ENCODE measurements at places on chromosomes 12 and 14.

- DNase-seq, result no peak
- H3K4me3 ChIP-seq, result no peak overlapping the region
- H3K4me1 ChIP-seq, result no peaks in the 10 kb centered on the region
- peaks cover 3% of the 10 kb centered on the region for H3K36me3 ChIP-seq
- no peaks in the 10 kb centered on the region for H3K27me3 ChIP-seq
These were observed 58.0 kb downstream of the LGMN start for GRCh38 chr14:92690171-92691011.

- H3K4me1 ChIP-seq, result peaks cover 11% of the 10 kb centered on the region
- no peak overlapping the region for H3K27ac ChIP-seq
- no peak for DNase-seq
- H3K4me3 ChIP-seq, result peak overlapping the region; percentile 10
- H3K27me3 ChIP-seq, result peaks cover 7% of the 10 kb centered on the region
These were observed 31.6 kb downstream of the AK7 start for GRCh38 chr14:96423446-96424108.

- H3K27ac ChIP-seq, result no peak overlapping the region
- no peak for DNase-seq
- no peaks in the 10 kb centered on the region for H3K27me3 ChIP-seq
- H3K4me1 ChIP-seq, result no peaks in the 10 kb centered on the region
- H3K36me3 ChIP-seq, result no peaks in the 10 kb centered on the region
These were observed 108.2 kb downstream of the STXBP6 start for GRCh38 chr14:24941719-24942118.

DNA sequence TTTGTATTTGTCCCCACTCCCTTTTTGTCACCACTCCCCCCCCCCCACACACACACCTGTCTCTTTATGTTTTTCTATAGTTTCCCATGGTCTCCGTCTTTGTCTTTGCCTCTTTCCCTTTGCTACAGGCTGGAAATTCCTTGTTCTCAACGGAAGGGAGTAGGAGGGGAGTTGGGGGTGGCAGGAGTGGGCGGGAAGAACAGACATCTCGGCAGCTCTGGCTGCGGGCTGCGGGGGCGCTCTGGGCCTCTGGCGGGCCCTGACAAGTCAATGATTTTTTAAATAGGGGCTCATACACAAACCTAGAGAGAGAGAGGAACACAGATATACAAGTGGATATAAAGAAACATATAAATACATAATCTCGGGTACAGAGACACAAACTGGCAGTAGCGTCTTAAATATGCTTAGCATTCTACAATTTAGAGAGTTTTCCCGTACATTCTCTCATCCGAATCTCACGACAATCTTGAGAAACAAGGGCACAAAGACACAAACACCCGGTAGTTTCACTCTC lies 2.4 kb upstream of the NAB2 start:
- H3K4me1 ChIP-seq, result peaks cover 61% of the 10 kb centered on the region
- no peak for DNase-seq
- H3K4me3 ChIP-seq, result peak overlapping the region; percentile 93
- H3K27me3 ChIP-seq, result no peaks in the 10 kb centered on the region
- peaks cover 18% of the 10 kb centered on the region for H3K36me3 ChIP-seq

DNA sequence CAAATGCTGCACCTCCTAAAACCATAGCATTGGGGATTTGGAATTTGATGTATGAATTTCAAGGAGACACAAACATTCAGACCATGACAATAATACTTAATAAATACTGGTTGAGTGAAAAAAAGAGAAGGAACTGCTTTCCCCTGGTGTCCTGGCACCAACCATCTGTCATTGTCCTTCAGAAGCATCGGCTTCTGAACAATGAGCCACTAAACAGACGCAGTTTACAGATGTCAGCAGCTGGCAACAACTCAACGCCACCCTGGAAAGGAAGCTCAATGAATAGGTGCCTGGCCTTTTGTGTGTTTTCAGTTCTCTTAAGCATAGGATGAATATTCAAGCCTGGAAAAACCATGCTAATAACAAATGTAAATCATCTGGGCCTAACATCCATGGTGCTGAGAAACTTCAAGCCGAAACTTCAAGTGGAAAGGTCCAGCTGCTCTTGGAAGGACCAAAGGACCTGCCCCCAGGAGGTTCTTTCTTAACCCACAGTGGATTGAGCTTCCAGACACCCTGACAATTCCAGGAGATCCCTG lies 101.3 kb downstream of the WIF1 start:
- H3K4me1 ChIP-seq, result no peaks in the 10 kb centered on the region
- peaks cover 6% of the 10 kb centered on the region for H3K27me3 ChIP-seq
- H3K36me3 ChIP-seq, result no peaks in the 10 kb centered on the region
- no peak for DNase-seq
- no peak overlapping the region for H3K27ac ChIP-seq

- no peaks in the 10 kb centered on the region for H3K27me3 ChIP-seq
- H3K36me3 ChIP-seq, result peaks cover 36% of the 10 kb centered on the region
- H3K4me3 ChIP-seq, result no peak overlapping the region
- no peak overlapping the region for H3K27ac ChIP-seq
- DNase-seq, result no peak
These were observed 23.5 kb downstream of the YEATS4 start for GRCh38 chr12:69383074-69383473.

DNA sequence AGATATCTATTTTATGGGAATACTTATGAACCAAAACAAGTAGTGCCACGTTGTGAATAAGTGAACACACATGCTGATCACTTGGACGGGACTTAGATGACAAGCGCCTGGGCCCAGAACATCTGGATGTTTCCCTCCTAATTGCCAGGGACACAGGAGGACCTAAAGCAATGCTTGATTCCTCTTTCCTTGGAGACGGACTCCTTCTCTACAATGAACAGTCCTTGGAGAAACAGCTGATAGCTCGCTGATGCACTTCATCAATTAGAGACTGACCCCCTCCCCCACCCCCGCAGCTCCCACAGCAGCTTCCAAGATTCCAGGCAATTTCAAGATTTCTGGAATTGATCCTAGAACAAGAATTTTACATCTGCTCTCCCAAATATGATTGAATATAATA lies 86.4 kb downstream of the ST8SIA1 start:
- no peaks in the 10 kb centered on the region for H3K4me1 ChIP-seq
- peaks cover 8% of the 10 kb centered on the region for H3K27me3 ChIP-seq

DNA sequence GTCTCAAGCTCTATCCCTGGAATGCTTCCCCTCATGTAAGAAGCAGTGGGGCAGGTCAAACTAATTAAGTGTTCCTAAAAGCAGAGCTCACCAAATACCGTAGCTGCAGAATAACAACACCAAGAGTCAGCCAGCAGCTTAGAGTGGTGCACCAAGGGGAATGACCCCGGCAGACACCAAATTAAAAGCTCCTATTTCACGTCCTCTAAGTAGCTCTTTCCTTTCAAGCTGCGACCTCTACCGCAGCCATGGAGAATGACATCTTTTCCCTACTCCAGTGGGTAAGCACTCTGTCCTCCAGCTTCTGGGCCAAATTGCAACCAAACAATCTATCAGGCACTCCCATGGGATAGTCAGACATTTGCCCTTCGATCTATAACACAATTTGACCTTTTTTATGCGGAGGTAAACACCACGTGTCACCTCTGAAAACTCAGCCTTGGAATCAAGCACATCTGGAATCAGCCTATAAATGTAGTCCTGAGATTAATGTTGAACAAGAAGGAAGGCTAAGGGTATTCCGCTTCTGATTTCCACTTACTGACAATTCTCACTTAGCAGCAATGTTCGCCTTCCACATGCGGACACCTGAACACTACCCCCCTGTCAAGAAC lies 67.6 kb upstream of the CDKN3 start:
- no peak overlapping the region for H3K4me3 ChIP-seq
- H3K36me3 ChIP-seq, result no peaks in the 10 kb centered on the region
- no peak overlapping the region for H3K27ac ChIP-seq

- peak overlapping the region; percentile 31 for H3K4me3 ChIP-seq
- H3K27me3 ChIP-seq, result no peaks in the 10 kb centered on the region
- peaks cover 65% of the 10 kb centered on the region for H3K4me1 ChIP-seq
These were observed 86.4 kb upstream of the GPR68 start for GRCh38 chr14:91330856-91331255.

DNA sequence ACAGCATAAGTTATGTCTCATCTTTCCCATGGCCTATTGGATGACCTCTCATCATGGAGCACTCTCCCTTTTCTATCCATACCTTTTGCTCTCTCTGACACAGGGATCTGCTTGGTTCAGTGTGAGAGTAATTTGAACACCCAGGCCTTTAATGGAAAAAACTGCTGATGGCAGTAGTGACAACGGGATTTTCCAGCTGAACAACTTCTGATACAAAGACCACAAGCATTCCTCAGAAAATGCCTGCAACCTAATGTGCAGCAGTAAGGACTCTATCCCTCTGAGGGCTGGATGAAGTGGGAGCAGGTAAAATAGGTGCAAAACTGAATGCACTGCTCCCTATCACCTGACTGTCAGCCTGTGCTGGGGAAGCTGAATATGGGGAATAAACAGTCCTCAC lies 51.0 kb downstream of the KANSL2 start:
- H3K36me3 ChIP-seq, result no peaks in the 10 kb centered on the region
- no peak overlapping the region for H3K27ac ChIP-seq
- H3K4me3 ChIP-seq, result no peak overlapping the region
- H3K27me3 ChIP-seq, result peaks cover 5% of the 10 kb centered on the region

DNA sequence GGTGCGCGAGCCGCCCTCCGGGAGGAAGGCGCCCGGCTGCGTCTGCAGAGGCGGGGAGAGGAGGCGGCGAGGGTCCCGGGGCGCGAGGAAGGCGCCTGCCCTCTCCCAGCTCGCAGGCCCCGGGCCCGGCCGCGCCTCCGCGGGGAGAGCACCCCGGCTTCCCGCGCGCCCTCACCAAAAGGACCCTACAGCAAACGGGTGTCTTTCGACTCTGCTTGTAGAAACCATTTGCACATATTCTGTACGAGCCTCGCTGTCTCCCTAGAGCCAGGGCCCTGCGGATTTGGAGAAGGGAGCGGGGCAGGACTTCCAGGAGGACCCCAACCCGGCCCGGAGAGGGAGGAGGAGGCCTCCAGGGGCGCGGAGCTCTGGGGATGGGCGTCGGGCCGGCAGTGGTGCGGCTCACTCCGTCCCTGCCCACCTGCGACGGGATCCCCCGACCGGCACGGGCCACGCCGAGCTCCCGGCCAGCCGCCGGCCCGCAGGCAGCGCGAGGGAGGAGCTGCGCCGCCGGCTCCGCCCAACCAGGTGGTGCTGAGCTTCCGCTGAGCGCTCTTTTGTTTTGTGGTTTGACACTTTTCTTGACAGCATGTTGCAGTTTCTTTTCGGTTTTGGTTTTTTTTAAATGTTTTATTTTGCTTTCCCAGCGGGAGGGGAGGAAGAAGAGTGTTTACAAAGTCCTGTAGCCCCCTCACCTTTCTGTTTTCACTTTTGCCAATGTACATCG lies 103.3 kb upstream of the FKBP4 start:
- peaks cover 14% of the 10 kb centered on the region for H3K27me3 ChIP-seq
- peaks cover 39% of the 10 kb centered on the region for H3K4me1 ChIP-seq
- peak overlapping the region; percentile 86 for H3K4me3 ChIP-seq
- H3K36me3 ChIP-seq, result peaks cover 3% of the 10 kb centered on the region
- H3K27ac ChIP-seq, result peak overlapping the region; percentile 86
- DNase-seq, result peak; percentile 57

DNA sequence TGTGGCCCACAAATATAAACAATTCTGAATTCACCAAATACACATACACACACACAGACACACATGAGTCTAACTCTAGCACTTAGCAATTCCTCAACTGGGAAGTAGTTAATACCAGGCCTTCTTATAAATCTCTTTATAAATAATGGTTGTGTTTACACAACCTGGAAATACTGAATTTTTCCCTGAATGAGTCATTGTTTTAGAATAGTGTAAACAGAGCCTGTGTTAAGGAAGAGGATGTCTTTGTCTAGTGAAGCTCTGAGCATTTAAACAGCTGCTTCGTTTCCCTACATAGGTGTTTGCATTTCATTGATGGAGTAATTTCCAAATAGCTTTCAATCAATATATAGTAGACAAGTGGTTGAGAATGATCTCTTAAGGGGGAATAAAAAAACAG lies 218.8 kb downstream of the BTG1 start:
- no peak overlapping the region for H3K27ac ChIP-seq
- H3K27me3 ChIP-seq, result no peaks in the 10 kb centered on the region
- no peak overlapping the region for H3K4me3 ChIP-seq
- H3K36me3 ChIP-seq, result peaks cover 6% of the 10 kb centered on the region

DNA sequence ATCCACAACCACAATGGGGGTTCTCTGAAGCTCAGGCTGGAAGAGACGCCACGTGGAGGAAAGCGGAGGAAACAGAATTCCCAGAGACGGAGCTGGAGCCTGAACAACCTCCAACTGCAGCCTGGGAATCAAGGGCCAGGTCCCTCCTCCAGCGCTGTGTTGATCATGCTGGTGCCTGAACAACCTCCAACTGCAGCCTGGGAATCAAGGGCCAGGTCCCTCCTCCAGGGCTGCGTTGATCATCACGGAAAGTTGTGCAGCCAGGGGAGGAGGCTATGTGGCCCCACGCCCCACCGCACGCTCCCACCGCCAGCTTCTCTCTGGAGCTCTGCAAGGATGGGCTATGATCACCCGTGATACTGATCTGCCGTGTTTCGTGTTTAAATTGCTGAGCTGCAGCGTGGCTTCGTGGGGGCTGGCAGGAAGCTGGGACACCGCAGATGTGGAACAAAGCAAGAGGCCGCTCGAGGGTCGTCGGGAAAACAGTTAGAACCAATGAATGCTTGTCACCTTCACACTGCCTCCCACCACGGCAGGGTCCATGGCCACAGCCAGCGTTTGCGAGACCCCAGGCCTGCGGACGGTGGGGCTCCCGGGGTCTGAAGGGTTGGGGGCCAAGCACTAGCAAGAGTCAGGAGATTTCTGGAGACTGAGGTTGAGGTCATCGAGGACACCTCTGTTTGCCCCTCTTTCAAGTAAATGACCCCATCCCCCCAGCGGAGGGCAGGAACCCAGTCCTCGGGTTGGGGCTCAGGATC lies 51.8 kb upstream of the FBRSL1 start:
- H3K4me3 ChIP-seq, result no peak overlapping the region
- no peak for DNase-seq
- no peak overlapping the region for H3K27ac ChIP-seq
- peaks cover 22% of the 10 kb centered on the region for H3K4me1 ChIP-seq
- no peaks in the 10 kb centered on the region for H3K36me3 ChIP-seq

DNA sequence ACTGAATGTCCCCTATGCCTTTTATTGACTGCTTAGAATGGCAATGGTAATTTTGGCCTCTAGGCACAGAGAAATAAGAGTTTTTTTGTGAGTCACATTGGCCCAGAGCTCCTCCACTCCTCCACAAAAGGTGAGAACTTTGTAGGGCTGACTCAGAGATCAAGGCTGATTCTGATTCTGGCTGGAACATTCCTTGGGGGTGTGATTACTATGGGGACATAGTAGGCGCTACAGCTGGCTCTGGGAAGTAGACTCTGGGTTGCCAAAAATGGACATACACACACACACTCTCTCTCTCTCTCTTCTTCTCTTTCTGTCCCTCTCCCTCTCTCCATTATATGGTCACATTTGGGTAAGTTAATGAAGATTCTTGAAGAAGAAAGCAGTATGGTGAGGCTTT lies 174.6 kb upstream of the DDHD1 start:
- H3K4me1 ChIP-seq, result no peaks in the 10 kb centered on the region
- H3K27me3 ChIP-seq, result no peaks in the 10 kb centered on the region
- no peak overlapping the region for H3K27ac ChIP-seq
- no peak overlapping the region for H3K4me3 ChIP-seq
- no peak for DNase-seq

DNA sequence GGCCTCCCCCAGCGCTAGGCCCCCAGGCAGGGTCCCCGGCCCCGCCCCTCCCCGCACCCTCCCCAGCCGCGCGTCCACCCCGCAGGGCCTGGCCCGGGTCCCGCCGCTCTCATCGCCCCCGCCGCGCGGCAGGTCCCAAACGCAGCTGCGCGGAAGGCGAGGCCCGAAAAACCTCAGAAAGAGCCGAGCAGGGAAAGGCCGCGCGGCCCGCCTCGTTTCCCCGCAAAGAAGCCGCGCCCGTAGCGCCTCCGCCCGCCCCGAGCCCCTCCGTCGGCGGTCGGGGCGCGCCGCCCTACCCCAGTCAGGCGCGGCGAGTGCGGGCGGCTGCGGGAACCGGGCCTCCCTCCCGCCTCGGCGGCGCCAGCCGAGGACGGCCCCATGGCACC lies 324 bp downstream of the POLE start:
- H3K36me3 ChIP-seq, result peaks cover 8% of the 10 kb centered on the region
- no peaks in the 10 kb centered on the region for H3K27me3 ChIP-seq
- DNase-seq, result no peak
- no peak overlapping the region for H3K27ac ChIP-seq
